Hindlimb muscle (tissue), 1 donor: ENCODE measurements at places on chromosomes 5 and 9.

- DNase-seq: no peak
These were observed 207.0 kb downstream of the DEPDC1B start for GRCh38 chr5:60492958-60493357.

- no peak for DNase-seq
These were observed 49.7 kb downstream of the OLFM1 start for GRCh38 chr9:135136991-135137832.

DNA sequence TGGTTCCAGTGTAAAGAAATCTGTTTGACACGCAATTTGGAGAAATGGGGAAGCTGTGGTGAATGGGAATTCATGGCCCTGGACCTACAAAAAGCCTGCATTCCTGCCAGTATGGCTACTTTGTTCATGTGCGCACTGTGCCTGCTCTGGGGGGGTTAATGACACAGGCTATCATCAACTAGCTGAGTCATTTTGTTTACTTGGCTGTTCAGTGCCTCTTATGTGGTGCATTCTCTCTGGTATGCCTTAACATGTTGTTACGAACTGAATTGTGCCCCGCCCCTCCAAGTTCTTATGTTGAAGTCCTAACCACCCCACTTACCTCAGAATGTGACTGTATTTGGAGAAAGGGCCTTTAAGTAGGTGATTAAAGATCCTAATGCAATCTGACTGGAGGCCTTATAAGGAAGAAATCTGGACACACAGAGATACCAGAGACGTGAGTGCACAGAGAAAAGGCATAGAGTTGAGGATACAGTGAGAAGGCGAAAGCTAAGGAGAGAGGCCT, 20.4 kb upstream of the UBAP1 start:
- no peak for DNase-seq

- DNase-seq: no peak
These were observed 6.5 kb downstream of the NTNG2 start for GRCh38 chr9:132168347-132168746.

GRCh38 chr5:31412324-31412723, 119.6 kb downstream of the DROSHA start:
- no peak for DNase-seq

- no peak for DNase-seq
These were observed 24.6 kb downstream of the SECISBP2 start for GRCh38 chr9:89342948-89343347.

DNA sequence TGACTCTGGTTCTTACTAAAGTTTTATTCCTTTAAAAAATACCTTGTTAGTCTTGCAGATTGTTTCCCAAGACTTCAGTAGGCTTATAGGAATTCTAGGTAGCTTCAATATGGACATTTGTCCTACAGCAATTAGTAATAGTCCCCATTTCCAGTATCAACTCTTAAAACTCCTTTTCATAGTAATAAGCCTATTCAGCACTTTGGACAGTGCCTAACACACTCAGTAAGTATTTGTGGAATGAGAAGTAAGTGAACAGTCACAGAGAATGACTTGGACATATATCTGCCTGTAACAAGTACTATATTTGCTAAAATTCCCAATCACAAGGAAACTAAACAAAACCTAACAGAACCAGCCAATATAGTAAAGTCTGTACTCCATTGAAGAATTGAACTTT, 1291.8 kb upstream of the DMAC1 start:
- DNase-seq: peak; percentile 2

- DNase-seq: peak; percentile 79
These were observed 1.5 kb upstream of the OLFM1 start for GRCh38 chr9:135085830-135086546.

DNA sequence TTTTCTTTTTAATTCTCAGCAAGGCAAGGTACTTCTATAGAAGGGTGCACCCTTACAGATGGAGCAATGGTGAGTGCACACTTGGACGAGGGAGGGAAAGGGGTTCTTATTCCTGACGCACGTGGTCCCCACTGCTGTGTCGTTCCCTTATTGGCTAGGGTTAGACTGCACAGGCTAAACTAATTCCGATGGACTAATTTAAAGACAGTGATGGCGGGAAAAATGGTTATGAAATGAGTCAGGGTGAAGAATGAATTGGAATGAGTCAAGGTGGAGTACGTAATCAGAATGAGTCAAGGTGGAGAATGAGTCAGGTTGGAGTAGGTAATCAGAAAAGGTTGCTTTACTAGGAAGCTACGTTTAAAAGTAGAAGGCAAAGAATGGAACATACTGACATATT, 2.1 kb upstream of the HMGCS1 start:
- no peak for DNase-seq

- peak; percentile 74 for DNase-seq
These were observed at the start of gene FCHSD1 for GRCh38 chr5:141650851-141651727. Gene FCHSD1 (minus strand): TSS chr5:141651418. CDS start chr5:141651368, 50 bp downstream.

- DNase-seq: no peak
These were observed 93.1 kb downstream of the NUDT12 start for GRCh38 chr5:103469288-103470040.

GRCh38 chr9:15842051-15842450, 289.2 kb downstream of the CCDC171 start:
- no peak for DNase-seq

GRCh38 chr5:65307931-65308330, 173.8 kb downstream of the ADAMTS6 start:
- no peak for DNase-seq

- no peak for DNase-seq
These were observed 301.5 kb downstream of the SEMA5A start for GRCh38 chr5:9244417-9244816.

- no peak for DNase-seq
These were observed 354.6 kb downstream of the ZSWIM6 start for GRCh38 chr5:61686491-61687257.

DNA sequence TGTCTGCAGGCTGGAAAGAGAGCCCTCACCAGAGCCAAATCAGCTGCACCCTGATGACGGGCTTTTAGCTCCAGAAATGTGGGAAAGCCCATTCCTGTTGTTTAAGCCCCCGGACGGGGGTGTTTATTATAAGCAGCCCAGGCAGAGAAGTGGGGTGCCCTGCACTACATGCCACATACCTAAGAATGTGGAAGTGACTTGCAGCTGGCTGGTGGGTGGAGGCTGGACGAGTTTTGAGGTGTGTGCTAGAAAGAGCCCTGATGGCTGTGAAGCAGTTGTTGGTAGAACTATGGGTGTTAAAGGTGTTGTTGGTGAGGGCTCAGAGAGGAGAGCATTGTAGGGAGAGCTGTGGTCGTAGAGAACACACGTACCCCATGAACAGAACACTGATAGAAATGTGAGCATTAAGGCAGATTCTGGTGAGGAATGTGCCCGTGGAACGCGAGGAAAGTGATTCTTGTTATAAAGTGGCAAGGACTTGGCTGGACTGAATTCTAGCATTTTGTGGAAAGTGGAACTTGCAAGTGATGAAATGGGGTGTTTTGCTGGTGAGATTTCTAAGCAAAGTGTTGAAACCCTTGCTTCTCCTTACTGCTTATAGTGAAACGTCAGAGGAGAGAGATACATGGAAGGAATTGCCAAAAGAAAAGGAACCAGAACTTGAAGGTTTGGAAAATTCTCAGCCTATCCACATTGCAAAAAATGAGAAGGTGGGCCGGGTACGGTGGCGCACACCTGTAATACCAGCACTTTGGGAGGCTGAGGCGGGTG, 38.9 kb downstream of the AHRR start:
- no peak for DNase-seq

- peak; percentile 86 for DNase-seq
These were observed at the start of gene ISL1 for GRCh38 chr5:51383131-51384121. Gene ISL1 (plus strand): TSS chr5:51383448. CDS start chr5:51383672, 224 bp downstream.

GRCh38 chr5:95080030-95080429, 204.9 kb downstream of the MCTP1 start:
- DNase-seq: no peak

DNA sequence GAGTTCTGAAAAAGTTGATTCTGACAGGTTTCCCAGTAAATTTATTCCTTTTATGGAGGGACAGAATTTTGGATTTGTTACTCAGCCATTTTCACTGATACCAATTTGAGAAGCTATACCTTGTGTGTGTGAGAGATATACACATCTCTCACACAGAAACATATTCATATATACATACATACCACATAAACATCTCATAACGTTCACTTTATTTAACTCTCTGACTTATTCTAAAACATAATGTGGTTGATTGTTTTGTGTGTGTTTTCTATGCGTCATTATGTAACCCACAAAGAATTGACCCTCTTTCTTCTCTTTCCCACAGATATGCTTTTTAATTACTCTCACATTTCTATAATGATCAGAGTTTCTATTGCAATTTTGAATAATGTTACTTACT, 570.8 kb upstream of the TLE4 start:
- no peak for DNase-seq

GRCh38 chr9:93261281-93261680, 77.3 kb downstream of the WNK2 start:
- DNase-seq: no peak

DNA sequence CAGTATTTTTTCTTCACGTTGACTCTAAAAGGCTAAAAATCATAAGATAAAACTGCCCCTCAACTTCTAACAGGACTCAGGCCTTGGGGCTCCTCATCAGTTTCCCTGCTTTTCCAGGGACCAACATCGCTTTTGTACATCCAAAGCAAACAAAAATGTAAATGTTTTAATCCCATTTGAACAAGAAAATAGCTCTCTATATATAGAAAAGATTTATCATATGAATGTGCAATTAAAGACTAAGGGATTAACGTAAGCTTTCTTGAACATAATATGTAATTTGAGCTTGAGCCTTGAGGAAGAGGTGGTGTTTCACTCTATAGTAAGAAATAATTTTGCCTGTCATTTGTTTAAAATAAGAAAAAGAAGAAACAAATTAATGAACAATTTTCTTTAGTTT, 547.2 kb upstream of the ACO1 start:
- no peak for DNase-seq

- no peak for DNase-seq
These were observed 29.1 kb downstream of the GPR21 start for GRCh38 chr9:123062351-123063176.

DNA sequence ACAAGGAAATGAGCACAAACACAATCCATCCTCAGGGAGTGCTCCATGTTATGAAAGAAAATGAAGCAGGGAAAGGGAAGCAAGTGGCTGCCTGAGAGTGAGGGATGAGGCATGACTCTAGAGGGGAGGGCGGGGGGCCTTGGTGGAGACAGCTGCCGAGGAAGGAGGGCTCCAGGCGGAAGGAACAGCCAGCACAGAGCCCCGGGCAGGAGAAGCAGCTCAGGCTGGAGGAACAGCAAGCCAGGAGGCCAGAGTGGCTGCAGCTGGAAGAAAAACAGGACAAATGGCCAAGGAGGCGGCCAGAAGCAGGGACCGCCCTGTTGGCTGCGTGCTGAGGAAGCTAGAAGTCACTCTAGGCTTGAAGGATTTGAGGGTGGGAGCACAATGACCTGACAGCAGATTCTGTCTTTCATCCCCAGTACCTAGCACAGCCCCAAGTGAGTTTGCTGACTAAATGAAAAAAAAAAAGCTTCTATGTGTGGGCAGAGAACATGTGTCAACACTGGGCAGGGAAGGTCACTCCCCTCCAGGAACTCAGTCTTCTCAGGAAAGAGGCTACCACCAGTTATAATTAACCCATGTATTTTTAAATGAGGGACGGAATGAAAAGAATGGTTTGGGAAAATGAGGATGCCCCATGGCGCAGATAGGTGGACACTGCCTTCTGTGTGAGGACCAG, 142.8 kb downstream of the DCP2 start:
- DNase-seq: peak; percentile 83

DNA sequence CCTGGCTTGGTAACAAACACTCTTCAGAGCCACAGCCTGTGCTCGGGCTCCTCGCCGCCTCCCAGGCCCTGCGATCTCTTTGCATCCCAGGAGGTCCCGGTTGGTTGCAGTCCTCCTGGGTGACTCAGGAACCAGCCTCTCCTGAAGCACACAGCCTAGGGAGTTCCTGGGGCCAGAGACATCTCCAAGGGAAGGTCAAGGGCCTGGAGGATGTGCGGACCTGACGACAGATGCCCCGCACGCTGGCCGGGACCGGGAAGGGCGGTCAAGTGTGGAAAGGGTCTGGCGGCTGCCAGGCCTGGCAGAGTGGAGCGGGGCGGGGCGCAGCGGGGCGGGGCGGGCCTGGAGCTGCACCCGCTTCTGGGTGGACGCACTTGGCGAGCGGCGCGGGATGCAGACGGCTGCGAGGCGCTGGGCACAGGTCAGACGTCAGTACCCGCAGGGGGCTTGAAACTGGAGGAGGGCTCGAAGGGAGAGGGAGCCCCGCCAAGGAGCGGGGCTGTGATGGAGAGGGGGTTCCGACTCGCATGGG, 45.0 kb upstream of the PRSS3 start:
- DNase-seq: no peak

DNA sequence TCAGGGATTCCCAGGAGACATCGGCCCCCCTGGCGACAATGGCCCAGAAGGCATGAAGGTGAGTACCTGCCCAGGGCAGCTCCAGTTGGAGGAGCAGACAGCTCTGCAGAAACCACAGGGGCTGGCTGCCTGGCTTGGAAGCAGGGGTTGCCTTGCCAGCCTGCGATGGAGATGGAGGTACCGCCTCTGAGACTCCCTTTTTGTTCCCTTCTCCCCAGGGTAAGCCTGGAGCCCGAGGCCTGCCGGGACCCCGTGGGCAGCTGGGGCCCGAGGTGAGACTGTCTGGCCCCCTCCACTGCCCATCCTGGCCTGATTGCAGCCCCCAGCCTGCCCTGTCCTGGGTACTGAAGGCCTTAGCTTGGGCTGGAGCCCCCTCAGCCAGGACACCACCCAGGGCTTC, 82.7 kb upstream of the ORM1 start:
- no peak for DNase-seq

- DNase-seq: no peak
These were observed 498.8 kb upstream of the TNC start for GRCh38 chr9:115616666-115617239.

DNA sequence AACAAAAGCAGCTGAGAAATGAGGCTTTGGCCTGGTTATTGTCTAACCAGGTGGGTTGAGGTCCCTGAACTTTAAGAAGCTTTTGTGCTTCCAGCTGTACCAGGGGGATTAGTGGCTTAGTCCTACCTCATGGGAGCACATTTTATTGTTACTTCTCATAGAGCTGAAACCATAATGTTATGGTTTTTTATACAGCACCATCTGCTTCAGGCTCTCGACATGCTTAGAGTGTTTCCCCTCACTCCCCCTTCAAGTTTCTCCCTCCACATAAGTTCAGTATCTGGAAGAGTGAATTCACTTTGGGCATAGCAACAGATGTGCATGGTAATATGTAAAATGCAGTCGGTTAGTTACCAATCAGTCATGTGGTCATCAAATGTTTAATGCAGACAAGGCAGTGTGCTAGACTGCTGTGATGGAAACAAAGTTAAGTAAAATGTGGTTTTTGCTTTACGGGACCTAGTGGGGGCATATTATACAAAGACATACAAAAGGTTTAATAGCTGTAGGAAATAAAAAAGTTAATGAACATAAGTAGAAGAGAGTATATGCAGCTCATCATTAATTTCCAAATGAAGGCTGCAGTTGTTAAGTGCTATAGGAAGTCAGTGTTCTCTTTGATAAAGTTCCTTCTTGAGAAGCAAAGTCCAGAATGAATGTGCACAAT, 95.9 kb upstream of the SPRY4 start:
- DNase-seq: no peak

- DNase-seq: no peak
These were observed 2.6 kb upstream of the CEP72 start for GRCh38 chr5:609506-609905.

- DNase-seq: no peak
These were observed 70.5 kb downstream of the MED27 start for GRCh38 chr9:132008855-132009812.
